ENCODE measurements at places on chromosomes 7 and 10.
A peak's percentile ranks its signal among the peaks of the same experiment; 100 is the strongest.

GRCh38 chr7:103929901-103930311 is 59.6 kb downstream of the RELN start:
- DNase-seq, result no peak

DNA sequence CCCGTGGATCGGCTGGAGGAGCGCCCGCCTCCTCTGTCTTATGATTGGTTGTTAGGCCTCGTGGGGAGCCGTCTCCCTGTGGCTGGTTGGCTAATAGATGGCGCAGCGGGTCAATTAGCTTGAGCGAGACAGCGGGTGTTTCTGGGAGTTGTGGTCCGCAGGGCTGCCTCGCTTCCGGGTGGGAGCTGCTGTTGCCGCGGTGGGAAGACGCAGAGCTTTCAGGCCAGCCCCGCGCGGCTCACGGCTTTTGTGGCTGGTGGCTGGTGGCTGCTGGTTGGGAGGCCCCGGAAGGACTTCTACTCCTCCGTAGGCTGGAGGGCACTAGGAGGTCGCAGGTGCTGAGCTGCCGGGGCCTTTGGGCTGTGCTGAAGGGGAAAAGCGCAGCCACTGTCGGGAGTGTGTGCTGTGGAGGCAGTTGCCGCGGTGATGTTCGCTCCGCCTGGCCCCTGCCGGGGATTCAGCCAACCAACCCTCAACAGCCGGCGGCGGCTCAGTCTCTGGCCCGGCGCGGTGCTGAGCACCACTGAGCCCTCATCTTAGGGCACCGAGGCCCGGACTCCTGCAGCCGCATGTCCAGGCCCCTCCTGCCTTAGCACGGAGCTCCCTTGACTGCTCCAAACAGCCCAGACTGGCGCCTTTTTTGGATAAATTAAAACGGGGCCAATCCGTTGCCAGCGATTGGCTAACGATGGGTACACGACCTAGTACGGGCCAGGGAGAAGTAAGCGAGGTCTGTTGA is 652 bp upstream of the C10orf143 start:
- DNase-seq, result peak; percentile 96

DNA sequence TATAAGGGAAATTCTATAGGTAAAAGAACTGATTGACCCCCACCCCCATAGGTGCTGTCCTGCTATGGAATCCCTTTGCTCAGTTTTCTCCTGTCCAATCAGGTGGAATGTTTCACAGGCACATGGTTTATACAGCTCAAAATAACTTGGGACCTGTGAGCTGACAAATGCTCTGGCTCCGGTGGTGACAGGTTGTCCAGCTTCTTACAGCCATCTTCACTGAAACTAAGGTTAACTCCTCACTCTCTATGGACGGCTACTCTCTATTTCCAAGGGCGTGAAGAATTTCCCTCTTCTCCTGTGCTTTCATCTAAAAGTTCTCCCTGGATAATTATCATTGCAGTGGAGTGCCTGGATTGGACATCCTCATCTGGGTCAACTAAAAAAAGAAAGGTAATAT is at the start of gene MYPN:
Gene MYPN, plus strand, starts transcription at position 158 of the 400 bp plus-strand sequence. CDS start 11,951 bp downstream, outside the sequence.
- no peak for DNase-seq

DNA sequence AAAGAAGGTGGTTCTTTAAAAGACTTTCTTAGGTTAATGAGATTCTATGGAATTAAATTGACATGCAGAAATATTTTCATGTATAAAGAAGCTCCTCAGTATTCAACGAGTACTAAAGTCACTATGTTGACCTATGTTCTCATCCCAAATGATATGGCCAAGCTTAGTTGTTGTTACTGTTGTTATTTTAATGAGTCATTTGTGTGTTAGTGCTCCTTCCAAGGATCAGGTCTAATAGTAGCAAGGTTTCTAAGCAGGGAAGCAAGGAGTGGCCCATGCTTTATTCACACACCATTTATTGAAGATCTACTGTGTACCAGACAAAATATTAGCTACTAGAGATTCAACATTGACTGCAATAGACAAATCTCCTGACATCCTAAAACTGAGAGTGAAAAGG is 41.9 kb downstream of the LRRN3 start:
- DNase-seq, result no peak

DNA sequence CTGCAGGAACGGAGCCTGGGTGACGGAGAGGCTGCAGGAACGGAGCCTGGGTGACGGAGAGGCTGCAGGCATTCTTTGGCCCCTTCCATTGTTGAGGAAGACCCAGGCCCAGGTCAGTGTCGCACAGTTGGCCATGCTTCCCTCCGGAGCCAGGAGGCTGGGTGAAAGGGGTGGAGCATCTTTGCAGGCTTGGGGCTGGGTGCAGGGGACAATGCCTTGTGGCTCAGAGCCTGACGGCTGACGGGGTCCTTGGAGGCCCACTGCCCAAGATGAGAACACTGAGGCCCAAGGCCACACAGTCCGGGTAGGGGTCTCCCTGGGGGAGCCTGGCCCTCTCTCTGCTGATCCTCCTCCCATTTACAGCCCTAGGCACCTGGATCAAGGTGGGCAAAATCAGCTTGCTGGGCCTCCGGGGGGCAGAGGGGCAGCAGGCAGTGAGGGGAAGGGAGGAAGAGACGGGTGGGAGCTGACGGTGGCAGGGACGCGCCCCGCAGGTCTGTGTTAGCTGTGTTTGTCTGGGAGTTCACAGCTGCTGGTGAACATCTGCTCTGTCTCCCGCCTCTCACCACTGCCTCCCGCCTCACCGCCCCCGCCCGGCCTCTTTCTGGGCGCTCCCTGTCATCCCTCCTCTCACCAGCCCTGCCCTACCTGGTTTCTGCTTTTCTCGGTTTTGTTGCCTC is 30.6 kb upstream of the PCBD1 start:
- DNase-seq, result no peak

GRCh38 chr10:61612009-61612408 is 50.7 kb upstream of the CABCOCO1 start:
- DNase-seq, result no peak

GRCh38 chr10:120019568-120019967 is 127.0 kb downstream of the SEC23IP start:
- DNase-seq, result no peak

DNA sequence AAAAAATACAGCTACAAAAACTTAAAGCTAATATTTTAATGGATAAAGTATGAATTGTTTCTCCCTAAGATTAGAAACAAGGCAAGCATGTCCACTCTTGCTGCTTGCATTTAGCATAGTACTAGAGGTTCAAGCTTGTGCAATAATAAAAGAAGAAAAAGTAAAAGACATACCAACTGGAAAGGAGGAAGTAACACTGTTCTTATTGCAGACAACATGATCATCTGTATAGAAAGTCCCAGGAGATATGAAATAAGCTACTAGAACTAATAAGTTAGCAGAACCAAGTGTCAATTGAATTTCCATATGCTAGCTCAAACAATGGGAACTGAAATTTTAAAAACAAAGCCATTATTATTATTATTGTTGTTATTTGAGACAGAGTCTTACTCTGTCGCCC is 20.0 kb upstream of the RABGEF1 start:
- DNase-seq, result no peak

- DNase-seq, result no peak
Measured at GRCh38 chr7:152336754-152337368, 98.9 kb downstream of the KMT2C start.

GRCh38 chr7:69208276-69208675 is 390.0 kb upstream of the AUTS2 start:
- DNase-seq, result no peak

- DNase-seq, result no peak
Measured at GRCh38 chr10:122290833-122291532, 19.9 kb downstream of the BTBD16 start.

DNA sequence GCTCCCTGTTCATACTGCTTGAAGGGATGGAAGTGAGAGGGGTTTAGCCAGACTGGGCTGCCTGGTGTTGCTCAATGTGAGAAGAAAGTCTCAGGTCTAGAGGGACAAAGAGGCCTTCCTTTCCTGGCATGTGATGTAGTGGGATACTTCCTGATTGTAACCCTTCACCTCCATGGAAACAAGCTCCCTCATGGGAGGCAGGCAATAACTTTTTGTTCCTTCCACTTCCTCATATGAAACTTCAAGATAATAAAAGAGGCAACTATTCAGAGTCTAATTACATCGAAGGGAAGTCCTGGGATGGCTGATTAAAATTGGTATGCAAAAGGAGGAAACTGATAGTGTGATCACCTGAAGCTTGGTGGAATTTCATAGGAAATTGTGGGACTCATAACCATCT is 84.1 kb upstream of the ETV1 start:
- no peak for DNase-seq

GRCh38 chr7:31098642-31099360 is 46.7 kb downstream of the ADCYAP1R1 start:
- no peak for DNase-seq

DNA sequence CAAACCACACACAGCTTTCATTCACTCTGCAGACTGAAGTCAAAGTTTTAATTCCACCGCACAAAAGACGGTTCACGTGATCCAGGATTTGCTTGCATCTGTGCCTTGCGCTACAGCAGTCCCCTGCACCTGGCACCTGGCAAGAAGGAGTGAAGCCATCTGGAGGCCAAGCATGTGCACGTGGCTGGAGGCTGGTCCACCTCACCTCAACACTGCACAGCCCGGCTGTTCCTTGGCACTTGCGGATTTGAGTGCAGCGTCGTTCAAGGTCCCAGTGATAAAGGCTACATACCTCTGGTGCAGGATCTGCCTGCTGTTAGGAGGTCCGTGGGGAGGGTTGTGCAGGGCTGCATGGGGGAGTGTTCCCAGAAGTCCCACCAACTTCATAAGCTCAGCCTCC is 248.5 kb upstream of the GRB10 start:
- no peak for DNase-seq

DNA sequence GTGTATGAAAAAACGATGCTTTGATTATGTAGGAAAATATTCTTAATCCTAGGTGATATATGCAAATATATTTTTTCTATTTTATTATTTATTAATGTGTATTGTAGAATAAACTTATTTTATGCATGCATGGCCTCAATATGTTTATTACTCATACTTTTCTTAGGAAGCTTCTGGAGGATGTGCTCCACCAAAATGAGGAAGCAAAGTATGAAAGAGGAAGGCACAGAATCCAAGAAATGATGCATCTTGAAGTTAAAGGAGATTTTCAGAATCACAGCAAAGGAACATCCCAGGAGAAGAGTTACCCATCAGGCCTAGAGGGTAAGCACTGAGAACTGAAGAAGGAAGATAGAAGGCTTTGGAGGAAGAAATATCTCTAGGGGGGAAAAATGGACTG is 35.0 kb upstream of the MRPS16 start:
- no peak for DNase-seq

- no peak for DNase-seq
Measured at GRCh38 chr7:2062648-2063047, 170.1 kb downstream of the MAD1L1 start.

GRCh38 chr10:5904227-5904626 is 14.2 kb downstream of the FBH1 start:
- no peak for DNase-seq

DNA sequence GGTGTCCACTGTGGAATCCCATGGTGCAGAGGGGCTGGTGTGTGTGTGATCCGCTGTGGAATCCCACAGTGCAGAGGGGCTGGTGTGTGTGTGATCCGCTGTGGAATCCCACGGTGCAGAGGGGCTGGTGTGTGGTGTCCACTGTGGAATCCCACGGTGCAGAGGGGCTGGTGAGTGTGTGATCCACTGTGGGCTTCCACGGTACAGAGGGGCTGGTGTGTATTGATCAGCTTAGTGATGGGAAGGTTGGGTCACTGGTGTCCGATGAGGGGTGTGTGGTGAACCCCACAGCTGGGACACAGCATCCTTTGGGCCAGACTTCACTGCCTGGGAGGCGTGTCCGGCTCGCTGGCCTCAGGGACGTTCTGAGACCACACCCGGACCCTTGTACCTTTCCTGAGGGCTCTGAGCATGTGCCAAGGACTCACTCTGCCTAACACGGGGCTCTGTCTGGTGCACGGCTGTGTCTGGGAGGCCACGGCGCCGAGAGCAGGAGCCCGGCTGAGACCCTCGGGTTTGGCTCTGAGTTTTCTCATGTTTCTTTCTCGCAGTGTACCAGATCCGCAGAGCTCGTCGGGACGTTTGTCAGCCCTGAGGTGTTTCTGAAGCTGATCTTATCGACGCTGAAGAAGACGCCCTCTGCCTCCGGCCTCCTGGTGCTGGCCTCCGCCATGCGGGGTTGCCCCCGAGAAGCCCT is 29.3 kb upstream of the PRKAR1B start:
- DNase-seq, result no peak

DNA sequence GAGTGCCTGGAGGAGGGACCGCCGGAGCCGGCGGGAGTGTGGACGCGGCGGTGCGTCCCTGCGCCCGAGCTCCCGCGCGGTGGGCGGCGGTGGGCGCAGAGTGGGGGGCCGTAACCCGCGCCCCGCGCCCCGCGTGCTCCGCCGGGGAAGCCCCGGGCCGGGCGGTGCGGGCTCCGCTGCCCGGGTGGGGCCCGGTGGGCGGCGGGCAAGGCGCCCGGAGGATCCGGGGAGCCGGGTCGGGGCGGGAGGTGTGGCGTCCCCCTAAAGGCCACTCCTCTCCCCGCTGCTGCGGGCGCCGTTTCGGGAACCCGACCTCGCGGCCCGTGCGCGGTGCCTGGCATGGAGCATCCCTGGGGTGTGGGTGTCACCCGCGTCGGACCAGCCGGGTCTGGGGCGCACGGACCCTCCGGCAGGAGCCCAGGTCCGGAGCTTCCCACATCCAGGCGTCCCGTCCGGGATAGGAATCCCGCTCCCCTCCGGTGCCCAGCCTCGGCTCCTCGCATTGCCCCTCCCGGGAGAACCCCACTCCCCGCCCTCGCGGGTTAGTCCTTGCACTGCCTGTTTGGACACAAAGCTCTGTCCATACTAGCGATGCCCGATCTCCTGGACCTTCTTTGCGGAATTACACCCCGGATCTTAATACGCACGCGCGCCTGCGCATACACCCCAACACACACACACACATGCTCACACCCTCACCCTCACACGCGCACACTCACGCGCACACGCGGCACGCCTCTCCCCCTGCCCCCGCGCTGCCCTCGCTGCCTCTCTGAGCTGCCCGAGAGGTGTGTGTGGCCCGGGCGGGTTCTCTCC is 723 bp downstream of the MTURN start:
- DNase-seq, result no peak

DNA sequence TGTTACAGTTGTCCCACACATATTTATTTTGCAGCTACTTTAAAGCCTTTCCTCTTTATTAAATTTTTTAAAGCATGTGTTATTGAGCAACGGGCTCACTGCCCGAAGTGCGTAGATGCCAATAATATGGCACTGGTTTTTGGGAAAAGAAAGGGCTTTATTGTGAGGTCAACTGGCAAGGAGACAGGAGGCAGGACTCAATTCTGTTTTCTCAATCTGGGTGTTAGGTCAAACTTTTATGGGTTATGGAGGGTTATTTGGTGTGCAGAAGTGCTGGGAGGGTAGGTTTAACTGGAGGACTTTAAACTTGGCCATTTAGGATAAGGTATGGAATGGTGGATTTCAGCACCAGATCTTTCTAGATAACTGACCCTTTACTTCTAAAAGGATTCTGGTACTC is 183.6 kb downstream of the LRRC4 start:
- no peak for DNase-seq

All from esophagus squamous epithelium (tissue), 5 donors.